Activated T-cell treated with anti-CD3 and anti-CD28 coated beads, Interleukin-2, amount 50 U/mL, for 72 hours (primary cell): ENCODE measurements at places on chromosomes 1 and 21. TPM values are rescaled to one million over a fixed set of nuclear protein-coding genes. Genes with fewer than 3 reads are reported as not detected.

The MRPL20 gene
- total RNA-seq: 74.9 TPM

The KIFAP3 gene
- total RNA-seq: 23.2 TPM

The ALG14 gene
- total RNA-seq: 4.1 TPM

The RCOR3 gene
- 50.2 TPM for total RNA-seq

The APP gene
- 37.2 TPM for total RNA-seq

The DENND2D gene
- total RNA-seq: 134 TPM

The RSPO1 gene
- not detected for total RNA-seq

The CD244 gene
- 1.4 TPM for total RNA-seq

The SELL gene
- 211 TPM for total RNA-seq

The TMOD4 gene
- 1.8 TPM for total RNA-seq

The ITSN1 gene
- total RNA-seq: 2.6 TPM

The CLCA1 gene
- not detected for total RNA-seq

The MYCBP gene
- total RNA-seq: 22.0 TPM

The ZNF695 gene
- 6.3 TPM for total RNA-seq

The ANXA9 gene
- not detected for total RNA-seq

The NR1I3 gene
- not detected for total RNA-seq

The TRIM67 gene
- total RNA-seq: 0.12 TPM

The SLC9C2 gene
- total RNA-seq: not detected

The PCNX2 gene
- total RNA-seq: 26.2 TPM

The FAM151A gene
- total RNA-seq: not detected

The OR2L3 gene
- total RNA-seq: 0.07 TPM

The F13B gene
- total RNA-seq: not detected

The KLHDC7A gene
- total RNA-seq: not detected

The TMPRSS15 gene
- not detected for total RNA-seq

The TACSTD2 gene
- not detected for total RNA-seq
